Activated CD4-positive, alpha-beta T cell treated with anti-CD3 and anti-CD28 coated beads, Interleukin-2, amount 50 U/mL, for 4 hours (primary cell): ENCODE measurements at places on chromosomes 3 and 15.
A peak's percentile ranks its signal among the peaks of the same experiment; 100 is the strongest.

DNA sequence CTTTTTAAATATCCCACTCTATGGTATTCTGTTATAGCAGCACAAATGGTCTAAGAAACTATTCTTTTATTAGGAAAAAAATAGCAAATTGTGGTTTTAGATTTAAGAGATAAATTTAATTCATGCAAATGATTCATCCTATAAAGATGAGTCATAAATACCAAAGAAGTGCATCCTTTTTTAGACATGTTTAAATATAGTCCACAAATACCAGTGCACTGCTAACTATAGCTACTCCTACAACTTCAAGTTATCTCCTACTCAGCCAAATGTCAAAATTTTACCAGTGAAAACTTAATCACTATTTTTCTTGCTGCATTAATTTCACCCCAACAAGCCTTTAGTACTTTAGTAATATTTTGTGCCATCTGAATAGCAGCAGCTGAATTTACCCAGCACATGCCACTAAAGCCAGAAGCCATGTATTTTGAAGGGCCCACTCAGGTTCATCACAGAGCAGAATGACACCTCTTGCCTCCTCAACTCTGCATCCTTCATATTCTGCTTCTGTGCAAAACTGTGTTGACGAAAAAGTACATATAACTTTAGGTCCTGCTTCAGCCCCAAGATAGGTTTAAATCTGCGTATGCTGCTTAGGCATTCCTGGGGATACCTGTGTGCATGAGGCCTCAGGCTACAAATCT lies 24.9 kb downstream of the CX3CR1 start:
- no peak for DNase-seq

GRCh38 chr15:39783244-39783820 lies 691 bp upstream of the FSIP1 start:
- DNase-seq, result no peak

DNA sequence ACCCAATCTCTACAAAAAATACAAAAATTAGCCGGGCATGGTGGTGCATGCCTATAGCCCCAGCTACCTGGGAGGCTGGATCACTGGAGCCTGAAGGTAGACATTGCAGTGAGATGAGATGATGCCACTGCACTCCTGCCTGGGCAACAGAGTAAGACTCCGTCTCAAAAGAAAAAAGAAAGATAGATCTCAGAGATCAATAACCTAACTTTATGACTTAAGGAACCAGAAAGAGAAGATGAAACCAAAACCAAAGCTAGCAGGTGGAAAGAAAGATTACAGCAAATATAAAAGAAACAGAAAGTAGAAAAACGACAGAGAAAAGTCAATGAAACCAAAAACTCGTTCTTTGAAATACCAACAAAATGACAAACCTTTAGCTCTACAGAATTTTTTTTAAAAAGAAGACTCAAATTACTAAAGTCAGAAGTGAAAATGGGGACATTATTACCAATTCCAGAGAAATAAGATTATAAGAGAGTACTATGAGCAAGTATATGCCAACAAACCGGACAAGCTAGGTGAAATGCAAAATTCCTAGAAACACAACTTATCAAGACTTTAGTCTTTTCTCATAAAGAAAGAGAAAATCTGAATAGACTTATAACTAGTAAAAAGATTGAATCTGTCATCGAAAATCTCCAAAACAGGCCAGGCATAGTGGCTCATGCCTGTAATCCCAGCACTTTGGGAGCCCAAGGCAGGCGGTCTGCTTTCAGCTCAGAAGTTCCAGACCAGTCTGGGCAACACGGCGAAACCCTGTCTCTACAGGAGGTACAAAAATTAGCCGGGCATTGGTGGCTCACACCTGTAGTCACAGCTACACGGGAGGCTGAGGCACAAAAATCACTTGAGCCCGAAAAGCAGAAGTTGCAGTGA lies 35.0 kb downstream of the ACAP2 start:
- no peak for DNase-seq

- DNase-seq, result no peak
Measured at GRCh38 chr3:42490243-42490642, 12.2 kb upstream of the VIPR1 start.

DNA sequence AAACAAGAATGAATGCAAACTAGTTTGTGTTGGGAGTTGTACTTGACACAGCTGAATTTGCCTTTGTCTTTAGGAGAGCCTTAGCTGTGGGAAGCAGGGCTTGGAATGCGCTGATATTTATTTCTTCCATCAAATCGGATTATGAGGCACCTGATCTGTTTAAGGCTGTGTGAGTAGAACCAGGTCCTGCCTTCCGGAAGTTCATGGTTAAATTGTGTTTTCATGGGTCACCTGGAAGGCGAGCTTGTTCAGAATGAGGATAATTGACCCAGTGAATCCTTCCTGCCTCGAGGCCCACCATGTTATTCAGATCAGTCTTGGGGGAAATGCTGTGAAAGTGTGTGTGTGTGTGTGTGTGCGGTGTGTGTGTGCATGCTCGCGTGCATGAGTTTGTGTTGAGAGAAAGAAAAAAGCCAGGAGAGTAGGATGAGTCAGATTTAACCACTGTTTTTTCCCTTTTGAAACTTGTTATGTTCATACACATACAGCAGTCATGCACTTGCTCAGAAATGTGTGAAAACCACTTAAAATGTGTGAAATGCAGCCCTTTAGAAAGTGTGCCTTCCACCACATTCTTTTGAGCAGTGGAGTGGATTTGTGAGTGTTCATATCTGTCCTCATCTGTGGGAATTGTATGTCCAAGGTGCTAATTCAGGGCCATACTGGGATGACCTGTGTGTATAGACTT lies 36.7 kb downstream of the SMAD3 start:
- peak; percentile 17 for DNase-seq
